ENCODE measurements at places on chromosomes 7 and 10.

DNA sequence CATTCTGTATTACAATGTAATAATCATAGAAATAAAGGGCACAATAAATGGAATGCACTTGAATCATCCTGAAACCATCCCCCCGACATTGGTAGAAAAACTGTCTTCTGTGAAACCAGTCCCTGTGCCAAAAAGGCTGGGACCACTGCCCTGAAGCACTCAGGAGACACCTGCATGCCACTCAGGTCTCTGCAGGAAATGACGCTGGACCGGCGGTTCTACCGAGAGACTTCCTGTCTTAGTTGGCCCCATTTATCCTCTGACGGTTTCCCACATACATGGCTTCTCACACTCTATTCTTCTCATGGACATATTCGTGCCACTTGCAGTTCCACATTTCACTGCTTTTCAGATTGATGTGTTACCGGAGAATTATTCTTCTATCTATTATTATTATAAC lies 617.5 kb downstream of the SDK1 start:
- DNase-seq = no peak

GRCh38 chr7:24743471-24743870 lies 13.8 kb downstream of the GSDME start:
- DNase-seq = no peak

GRCh38 chr7:22230238-22230637 lies 126.7 kb downstream of the RAPGEF5 start:
- DNase-seq = no peak

DNA sequence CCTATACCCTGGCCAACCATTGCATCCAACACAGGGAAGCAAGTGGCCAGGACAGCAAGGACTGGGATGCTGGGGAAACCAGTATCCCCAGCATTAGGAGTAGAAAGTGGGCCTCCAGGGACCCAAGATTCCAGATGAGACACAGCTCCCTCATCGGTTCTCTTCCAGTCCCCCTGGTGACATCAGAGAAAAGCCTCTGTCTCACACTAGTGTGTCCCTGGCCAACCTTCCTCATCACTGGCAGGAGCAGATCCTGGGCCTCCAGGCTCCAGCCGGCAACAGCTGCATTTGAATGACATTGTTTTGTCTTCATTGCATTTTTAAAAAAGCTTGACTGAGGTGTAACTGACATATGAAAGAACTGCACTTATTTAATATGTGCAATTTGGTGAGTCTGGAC lies 177.3 kb upstream of the LYZL2 start:
- DNase-seq = no peak

GRCh38 chr7:97043281-97043680 lies 18.6 kb upstream of the DLX5 start:
- no peak for DNase-seq
